Right lung (tissue), 10 donors: ENCODE measurements at places on chromosomes 16 and 17.

DNA sequence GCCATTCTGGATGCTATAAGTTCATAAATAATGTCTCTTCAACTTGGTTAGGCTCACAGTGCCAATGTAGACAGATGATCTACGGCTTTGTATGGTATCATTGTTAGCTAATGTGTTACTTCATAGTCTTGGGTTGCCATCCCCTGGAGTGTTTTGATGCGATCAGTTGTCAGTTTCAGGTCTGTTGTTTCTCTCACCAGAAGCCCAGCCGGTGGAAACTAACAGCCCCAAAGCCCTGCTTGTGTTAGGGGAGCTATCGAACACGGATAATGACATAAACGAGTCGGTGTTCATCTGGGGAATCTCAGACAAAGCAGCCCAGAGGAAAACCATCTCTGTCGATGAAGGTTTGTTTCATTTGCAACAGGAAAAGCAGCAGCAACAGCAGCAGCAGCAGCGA, 107.4 kb upstream of the ANKFN1 start:
- no peak for DNase-seq

GRCh38 chr17:55666806-55667205, 55.9 kb downstream of the TMEM100 start:
- no peak for DNase-seq

DNA sequence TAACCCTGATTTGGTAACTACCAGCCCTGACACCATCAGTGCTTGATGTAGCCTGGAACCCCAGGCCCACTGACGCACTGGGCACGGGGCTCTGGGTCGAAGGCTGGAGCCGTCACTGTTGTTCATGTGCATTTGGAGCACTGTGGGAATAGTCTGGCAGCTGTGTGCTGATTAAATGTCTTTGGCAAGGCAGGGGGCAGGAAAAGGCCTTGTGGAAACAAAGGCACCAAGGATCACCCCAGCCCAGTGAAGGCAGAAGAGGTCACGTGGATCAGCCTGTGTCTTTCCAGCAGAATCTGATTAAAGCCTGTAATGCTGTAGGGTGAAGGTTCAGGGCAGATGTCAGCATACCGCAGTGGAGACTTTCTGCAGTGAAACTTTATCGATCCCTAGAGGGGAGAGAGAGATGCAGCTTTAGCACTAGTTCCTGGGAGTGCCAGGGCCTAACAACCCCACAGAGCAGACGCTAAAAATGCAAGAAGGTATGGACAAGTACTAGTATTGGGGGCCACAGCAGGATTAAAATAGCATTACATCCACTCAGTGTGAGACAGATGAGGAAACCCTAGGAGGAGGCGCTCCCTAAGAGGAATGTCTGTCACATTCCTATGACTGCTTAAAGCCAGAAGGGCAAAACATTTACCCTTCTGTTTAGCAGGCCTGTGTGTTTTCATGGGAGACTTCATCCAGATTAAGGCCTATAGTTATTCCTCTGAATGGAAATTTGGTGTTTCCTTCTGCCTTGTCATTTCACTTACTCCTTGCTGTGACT, 9.7 kb downstream of the ZNHIT3 start:
- no peak for DNase-seq

- no peak for DNase-seq
Measured at GRCh38 chr16:75811020-75811634, 84.8 kb upstream of the CPHXL start.

- peak; percentile 68 for DNase-seq
Measured at GRCh38 chr16:54503011-54503855, 216.6 kb upstream of the IRX3 start.

- DNase-seq: no peak
Measured at GRCh38 chr16:27727941-27728340, 178.0 kb downstream of the KATNIP start.

- no peak for DNase-seq
Measured at GRCh38 chr17:66449418-66449977, 147.1 kb downstream of the PRKCA start.

DNA sequence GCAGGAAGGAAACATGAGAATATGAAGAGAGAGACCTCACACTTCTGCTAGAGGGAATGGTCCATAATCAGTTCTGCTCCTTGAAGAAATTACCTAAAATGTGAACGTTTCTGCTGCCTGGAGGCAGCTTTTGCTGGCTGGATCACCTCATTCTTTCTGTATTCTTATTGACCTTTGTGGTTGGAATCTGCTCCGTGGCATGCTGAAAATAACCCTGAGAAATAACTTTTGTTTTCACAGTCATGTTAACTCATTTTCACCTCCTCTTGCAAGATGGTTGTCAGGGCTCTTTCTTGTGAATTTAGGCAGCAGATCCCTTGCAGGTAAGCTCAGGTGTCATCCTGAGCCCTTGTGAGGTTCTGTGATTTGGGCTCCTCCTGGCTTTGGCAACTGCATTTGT, 70.2 kb downstream of the IRF8 start:
- DNase-seq: no peak

GRCh38 chr17:77875881-77876509, 82.5 kb upstream of the TNRC6C start:
- no peak for DNase-seq

DNA sequence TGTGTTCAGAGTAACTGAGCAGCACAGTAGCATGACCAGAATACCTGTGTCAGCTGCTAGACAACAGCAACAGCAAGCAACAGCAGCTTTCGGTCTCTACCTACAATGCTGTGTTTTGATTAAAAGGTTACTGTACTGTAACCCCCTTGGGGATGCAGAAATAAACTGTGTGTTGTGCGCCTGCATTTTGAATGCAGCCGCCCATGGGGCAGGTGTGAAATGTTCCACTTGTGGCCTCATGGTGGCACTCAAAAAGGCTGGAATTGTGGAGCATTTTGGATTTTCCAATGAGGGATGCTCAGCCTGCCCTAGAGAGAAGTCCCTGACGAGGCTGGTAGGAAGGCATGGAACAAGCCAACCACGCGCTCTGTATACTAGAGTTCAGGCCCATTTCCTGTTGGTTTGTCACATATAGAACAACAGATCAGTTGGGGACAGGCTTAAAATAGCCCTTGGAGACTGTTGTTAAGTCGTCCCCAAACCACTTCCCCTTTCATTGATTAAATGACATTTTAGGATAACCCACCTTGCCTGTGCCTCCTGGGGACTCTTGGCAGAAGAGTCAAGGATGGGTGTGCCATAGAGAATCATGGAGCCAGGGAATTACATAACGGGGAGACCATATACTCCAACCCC, 27.1 kb downstream of the SCPEP1 start:
- no peak for DNase-seq

GRCh38 chr16:65069766-65070165, 52.1 kb downstream of the CDH11 start:
- no peak for DNase-seq

DNA sequence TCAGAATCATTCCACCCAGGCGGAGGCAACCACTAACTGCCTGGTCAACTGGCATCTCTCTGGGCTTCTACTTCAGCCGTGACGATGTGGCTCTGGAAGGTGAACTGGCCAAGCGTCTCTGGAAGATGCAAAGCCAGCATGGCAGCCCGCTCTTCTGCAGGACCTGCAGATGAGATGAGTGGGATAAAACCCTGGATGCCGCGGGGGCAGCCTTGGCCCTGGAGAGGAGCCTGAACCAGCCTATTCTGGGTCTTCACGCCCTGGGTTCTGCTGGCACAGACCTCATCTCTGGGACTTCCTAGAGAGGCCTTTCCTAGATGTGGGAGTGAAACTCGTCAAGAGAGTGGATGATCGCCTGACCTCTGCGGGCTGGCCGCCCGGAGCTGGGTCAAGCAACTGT, 10.6 kb downstream of the UBB start:
- no peak for DNase-seq

- no peak for DNase-seq
Measured at GRCh38 chr16:20678242-20678641, 19.2 kb downstream of the ACSM1 start.

DNA sequence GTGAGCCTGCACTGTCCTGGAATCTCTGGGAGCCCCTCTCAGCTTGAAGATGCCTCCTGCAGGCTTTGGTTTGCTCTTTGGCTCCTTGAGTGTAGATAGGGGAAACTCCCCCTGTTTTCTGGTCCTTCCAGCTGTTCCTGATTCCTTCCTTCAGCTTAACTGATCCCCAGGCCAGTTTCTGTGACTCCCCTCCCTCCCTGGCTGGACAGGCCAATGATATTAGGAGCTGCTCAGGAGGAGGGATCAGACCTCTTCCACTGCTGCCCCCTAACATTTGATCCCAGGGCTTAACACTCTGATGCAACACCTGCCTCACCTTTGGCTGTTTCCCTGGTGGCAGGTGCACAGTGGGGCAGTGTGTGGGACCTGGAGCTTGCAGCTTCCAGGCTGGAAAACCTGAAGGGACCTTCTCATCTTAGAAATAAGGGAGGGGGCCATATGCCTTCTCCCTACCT, at the start of gene TAC4:
TAC4 (minus strand) TSS at position 51 of the 455 bp plus-strand sequence. CDS start 52 bp downstream, outside the sequence.
- DNase-seq: no peak

GRCh38 chr16:9351440-9351839, 260.0 kb downstream of the HAPSTR1 start:
- DNase-seq: no peak

DNA sequence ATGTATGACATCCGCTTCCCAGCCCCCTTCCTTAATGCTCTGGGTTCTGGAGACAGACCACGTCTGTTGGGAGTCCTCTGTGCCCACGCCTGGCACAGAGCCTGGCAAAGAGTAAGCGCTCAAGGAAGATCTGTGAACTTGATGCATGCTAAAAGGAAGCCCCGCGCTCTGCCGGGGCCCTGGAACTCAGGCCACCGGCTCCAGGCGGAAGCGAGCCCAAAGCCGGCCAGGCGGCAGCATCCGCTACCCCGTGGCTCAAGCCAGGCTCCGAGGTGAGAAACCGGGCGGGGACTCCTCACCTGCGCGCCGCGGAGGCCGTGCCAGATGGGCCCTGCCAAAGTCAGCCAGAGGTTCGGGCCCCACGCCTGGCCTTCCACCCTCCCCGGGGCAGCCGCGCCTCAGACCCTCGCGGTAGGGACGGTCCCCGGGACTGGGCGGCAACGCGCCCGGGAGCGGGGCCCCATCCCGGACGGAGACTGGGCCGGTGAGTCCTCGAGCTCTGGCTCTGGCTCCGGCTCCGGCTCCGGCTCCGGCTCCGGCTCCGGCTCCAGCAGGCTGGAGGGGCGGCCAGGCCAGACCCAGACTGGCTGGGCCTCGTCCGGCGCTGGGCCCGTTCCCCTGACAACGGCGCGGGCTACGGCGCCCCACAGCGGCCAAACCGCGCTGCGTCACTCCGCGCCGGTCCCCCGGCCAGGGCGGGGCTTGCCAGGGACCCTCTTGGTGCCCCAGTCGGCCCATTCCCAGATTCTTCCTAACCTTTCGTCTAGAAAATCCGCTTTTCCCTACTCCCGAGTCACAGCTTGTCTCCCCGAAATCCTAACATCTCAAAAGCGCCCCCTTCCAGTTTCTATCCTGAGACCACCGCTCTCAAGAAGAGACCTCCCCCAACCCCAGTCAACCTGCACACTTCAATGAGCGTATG, at the start of gene ZDHHC1:
ZDHHC1 (minus strand) TSS at position 606 of the 922 bp plus-strand sequence. CDS start 8,702 bp downstream, outside the sequence.
- no peak for DNase-seq

DNA sequence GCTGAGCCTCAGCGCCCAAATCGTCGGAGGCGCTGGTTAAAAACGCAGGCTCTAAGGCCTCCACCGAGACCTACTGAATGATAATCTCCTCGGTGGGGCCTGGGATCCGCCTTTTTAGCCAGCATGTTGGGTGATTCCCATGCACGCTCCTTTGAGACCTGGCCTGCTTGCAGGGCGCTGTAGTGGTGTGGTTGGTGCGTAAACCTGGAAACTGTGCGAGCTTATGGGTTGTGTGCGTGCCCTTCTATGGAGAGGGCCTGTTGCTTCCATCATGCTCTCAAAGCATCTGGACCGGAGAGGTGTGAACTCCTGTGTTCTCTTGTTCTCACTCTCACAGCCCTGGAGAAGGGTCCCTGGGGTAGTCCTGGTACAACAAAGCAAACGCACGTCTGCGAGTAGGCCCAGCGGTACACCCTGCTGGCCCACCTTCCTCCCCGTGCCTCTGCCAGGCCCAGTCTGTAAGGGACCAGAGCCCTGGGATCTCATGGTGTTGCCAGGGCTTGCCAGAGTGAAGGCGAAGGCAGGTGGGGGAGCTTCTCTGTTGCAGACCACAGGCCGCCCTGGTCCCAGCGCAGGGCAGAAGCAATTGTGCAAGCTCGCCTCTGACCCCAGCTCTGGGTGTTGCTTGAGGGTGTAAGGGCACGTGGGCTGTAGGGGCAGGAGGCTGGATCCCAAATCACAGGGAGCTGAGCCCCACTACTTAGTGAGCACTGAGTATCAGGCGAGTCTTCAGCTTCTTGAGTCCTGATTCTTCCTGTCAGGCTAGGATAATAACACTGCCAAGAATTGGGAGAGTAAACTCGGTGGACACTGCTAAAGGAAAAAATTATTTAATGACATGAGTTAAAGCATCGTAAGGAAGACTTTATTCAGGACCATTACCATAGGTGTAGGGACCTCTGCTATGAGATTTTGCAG, 879 bp upstream of the LRRC75A start:
- no peak for DNase-seq

GRCh38 chr16:87692756-87693155, 73.0 kb downstream of the KLHDC4 start:
- DNase-seq: no peak

GRCh38 chr17:19979917-19980770, 2.5 kb upstream of the AKAP10 start:
- no peak for DNase-seq

DNA sequence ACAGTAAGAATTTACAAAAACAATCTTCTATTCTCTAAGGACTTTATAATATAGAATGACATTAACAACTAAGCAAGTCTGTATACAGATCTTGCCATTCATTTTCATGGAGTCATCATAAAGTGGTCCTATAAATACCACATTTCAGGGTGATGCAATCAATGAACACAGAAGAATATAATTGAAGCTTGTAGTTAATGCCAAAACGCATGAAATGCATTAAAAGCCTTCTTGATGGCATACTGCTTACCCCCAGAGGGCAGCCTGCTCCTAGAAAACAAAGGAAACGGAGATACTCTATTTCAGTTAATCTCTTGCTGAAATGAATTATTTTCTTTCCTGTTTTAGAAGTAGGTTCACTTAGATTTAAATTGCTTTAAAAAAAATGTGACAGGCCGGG, 45.2 kb upstream of the STAC2 start:
- DNase-seq: peak; percentile 32

DNA sequence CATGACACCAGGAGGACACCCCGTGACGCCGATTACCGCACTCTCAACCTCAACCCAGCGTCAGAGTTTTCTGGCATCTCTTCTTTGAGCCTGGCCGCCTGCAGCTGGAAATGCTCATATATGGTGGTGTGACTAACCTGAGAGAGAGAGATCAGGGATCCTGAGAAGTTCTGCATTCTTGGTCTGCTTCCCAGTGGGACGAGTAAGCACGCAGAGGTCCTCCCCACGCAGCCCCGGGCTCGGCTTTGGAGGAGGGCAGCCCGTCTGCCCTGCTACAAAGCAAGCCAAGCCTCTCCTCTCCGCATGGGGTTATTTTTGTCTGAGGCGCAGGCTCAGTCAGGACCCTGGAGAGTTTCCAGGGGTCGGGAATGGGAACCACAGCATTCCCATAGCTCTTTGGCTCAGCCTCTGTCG, 16.5 kb downstream of the CRISPLD2 start:
- peak; percentile 73 for DNase-seq

GRCh38 chr16:30351586-30352419, 3.3 kb downstream of the CD2BP2 start:
- no peak for DNase-seq

GRCh38 chr16:82783933-82784572, 157.3 kb downstream of the CDH13 start:
- DNase-seq: no peak

- no peak for DNase-seq
Measured at GRCh38 chr16:4270595-4270994, 2.2 kb downstream of the TFAP4 start.
